ENCODE measurements at places on chromosomes 3 and 15.

DNA sequence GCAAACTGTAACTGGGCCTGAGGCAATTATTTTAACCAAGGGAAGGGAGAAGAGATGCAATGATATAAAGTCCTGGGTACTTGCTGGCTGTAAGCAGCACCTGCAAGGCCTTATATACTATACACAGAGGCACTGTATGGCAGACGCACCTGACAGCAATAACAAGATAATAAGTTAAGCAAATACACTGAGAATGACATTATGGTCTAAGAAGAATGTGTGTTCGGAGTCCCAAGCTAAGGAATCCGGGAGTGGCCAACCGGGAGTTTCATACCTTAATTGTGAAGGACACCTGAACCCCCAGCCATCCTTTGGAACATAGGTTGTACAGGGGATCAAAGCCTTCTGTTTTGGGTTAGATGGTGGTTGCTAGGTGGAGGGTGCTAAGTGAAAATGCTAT, 13.7 kb downstream of the FAM240A start:
- no peak for DNase-seq

DNA sequence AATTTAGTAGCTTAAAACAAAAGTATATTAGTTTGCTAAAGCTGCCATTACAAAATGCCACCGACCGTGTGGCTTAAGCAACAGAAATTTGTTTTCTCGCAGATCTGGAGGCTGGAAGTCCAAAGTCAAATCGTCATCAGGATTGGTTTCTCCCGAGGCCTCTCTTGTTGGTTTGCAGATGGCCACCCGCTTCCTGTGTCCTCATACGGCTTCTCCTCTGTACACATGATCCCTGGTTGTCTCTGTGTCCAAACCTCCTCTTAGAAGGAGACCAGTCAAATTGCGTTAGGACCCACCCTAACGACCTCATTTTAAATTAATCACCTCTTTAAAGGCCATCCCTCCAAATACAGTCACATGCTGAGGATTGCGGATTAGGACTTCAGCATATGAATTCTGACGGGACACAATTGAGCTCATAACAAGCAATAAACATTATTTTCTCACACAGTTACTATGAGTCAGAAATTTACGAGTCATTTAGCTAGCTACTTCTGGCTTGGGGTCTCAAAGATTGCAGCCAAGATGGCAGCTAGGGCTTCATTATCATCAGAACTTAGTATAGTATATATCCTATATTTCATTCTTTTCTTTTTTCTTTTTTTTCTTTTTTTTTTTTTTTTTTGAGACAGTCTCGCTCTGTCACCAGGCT, 58.4 kb downstream of the RPL39L start:
- DNase-seq, result no peak

- DNase-seq, result peak; percentile 94
Observed at GRCh38 chr15:56040081-56041035, 46.9 kb upstream of the NEDD4 start.

- no peak for DNase-seq
Observed at GRCh38 chr3:184680385-184681345, 31.2 kb downstream of the MAGEF1 start.

- no peak for DNase-seq
Observed at GRCh38 chr3:126031981-126032471, 51.9 kb downstream of the SLC41A3 start.

GRCh38 chr3:45794177-45794560, 2.2 kb downstream of the SLC6A20 start:
- no peak for DNase-seq

- no peak for DNase-seq
Observed at GRCh38 chr3:50357481-50357880, 1.8 kb downstream of the TMEM115 start.

- DNase-seq, result peak; percentile 21
Observed at GRCh38 chr3:182969277-182969676, 11.1 kb downstream of the DCUN1D1 start.

GRCh38 chr3:46665763-46666452, 27.6 kb downstream of the ALS2CL start:
- no peak for DNase-seq

DNA sequence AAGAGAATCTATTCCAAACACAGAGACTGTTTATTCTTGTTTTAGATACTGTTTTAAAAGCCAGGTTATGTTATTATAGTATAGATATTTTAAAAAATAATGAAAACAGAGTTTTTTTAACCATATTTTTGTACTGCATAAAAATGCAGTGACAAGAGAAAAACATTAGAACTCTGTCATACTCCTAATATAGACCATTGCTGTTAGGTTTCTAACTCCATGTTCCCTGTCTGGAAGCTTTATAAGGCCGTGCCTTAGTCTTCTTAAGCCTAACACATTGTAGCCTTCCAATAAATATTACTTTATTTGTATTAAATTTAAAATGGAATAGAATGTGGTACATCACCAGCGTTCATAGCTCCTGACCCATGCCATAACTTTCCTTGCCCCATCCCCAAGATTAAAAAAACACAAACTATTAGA, 53.2 kb downstream of the MBNL1 start:
- DNase-seq, result no peak

DNA sequence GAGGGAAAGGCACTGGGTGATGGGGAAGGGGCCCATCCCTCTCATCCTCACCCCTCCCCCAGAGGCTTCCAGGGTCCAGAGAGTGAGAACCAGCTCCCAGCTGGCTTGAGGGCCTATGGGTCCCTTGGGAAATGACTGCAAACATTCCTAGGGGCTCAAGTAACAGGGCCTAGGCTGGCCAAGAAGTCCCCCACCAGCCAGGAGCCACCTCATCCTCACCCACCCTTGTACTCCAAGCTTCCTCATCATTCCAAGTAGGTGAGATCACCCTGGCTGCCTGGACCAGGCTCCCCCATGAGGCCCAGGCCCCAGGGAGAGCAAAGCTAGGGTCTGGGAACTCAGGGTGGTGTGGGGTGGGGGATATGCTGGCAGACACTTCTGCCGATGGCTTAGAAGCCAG, 14.8 kb downstream of the LOXL1 start:
- no peak for DNase-seq

- DNase-seq, result no peak
Observed at GRCh38 chr3:29145360-29145759, 135.5 kb upstream of the RBMS3 start.

- no peak for DNase-seq
Observed at GRCh38 chr3:8871306-8871705, 92.0 kb downstream of the RAD18 start.

GRCh38 chr3:46206282-46207015, 1.7 kb downstream of the CCR1 start:
- no peak for DNase-seq

- no peak for DNase-seq
Observed at GRCh38 chr3:70853161-70853944, 540.9 kb upstream of the MDFIC2 start.

- DNase-seq, result no peak
Observed at GRCh38 chr15:71530116-71530515, 280.2 kb upstream of the NR2E3 start.

DNA sequence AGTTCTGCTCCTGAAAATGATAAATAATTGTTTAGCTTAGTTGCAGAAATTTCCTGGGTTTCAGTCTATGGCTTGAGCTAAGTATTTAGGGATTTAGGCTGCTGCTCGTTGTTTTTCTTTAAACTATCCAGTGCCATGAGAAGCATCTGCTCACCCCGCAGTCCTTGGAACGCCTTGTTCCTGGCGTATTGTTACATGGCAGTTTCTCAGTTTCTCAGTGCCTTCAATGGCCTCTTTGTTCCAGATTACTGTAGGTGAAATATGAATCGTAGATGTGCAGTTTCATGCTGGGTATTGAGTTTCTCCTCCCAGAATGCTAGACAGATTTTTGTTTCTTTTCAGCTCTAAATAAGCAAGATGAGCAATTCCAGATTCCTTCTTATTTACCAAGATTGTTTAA, 269.5 kb upstream of the GBE1 start:
- no peak for DNase-seq

GRCh38 chr15:31041610-31042009, 50.2 kb upstream of the MTMR10 start:
- no peak for DNase-seq

- no peak for DNase-seq
Observed at GRCh38 chr3:176855901-176856486, 341.3 kb downstream of the TBL1XR1 start.

GRCh38 chr3:78507196-78507984, 1260.4 kb downstream of the ROBO1 start:
- DNase-seq, result no peak

GRCh38 chr3:156816794-156817645, 9.1 kb upstream of the LEKR1 start:
- DNase-seq, result peak; percentile 78

DNA sequence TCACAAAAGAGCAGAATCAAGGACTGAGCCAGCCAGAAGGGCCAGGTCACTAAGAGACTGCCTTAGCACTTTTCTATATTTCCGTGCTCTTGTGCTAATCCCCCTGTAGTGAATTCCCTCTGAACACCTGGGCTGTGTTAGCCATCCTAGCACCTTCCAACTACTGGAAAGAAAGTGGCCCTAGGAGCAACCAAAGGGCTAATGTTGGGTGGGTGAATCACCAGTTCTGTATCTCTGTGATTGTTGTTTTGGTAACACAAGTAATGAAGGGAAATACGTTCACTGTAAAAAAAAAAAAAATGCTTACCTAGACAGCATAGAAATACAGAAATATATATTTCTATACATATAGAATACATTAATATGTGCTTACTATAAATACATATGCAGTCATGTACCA, 43.9 kb downstream of the PXYLP1 start:
- no peak for DNase-seq

- DNase-seq, result no peak
Observed at GRCh38 chr3:114858329-114858728, 288.8 kb downstream of the ZBTB20 start.

GRCh38 chr3:34534013-34534412, 735.6 kb downstream of the PDCD6IP start:
- no peak for DNase-seq

DNA sequence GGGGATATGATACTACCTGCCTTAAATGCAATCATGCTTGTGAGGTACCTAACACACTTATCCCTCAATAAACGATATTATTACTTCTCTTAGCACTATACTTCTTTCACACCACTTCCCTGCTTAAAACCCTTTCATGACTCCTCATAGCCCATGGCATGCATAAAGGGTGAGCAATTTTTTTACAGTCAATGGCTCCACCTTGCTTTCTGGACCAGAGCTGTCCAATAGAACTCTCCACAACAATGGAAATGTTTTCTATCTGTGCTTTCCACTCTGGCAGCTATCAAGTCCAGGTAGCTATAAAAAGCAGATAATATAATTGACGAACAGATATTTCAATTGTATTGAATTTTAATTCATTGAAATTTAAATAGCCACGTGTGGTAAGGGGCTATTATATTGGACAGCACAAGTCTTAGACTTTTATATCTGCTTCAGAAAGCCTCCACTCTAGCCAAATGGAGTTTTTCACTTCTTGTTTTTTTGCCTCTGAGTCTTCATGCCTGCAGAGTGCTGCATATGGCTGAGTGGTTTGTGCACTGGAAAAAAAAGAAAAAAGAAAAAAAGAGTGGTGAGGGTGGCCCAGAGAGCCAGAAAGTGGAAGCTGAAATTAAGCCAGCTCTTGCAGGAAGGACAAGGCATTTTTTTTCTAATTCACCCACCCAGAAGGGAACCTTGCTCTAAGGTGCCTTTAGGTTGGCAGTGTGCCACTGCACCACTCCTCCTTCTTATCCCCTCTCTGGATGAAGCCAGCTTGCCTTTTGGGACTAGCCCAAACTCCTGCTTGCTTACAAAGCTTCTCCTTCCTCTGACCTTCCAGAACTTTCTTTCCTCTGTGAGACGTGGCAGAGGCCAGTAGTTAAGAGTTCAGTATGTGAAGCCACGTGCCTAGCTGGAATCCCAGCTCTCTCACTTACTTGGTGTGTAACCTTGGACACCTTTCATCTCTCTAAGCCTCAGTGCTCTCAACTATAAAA, 239.0 kb upstream of the LRTM1 start:
- DNase-seq, result no peak

DNA sequence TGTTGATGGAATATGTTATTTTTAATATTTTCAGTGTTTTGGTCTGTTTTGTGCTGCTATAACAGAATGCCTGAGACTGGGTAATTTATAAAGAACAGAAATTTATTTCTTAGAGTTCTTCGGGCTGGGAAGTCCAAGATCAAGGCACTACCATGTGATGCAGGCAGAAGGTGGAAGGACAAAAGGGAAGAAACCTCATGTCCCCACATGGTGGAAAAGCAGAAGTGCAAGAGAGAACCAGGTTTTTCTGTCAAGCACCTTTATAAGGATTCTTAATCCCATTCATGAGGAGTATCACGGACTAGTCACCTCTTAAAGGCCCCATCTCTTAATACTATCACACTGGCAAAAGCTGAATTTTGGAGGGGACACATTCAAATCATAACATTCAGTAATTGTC, 57.9 kb upstream of the EPHB3 start:
- no peak for DNase-seq

DNA sequence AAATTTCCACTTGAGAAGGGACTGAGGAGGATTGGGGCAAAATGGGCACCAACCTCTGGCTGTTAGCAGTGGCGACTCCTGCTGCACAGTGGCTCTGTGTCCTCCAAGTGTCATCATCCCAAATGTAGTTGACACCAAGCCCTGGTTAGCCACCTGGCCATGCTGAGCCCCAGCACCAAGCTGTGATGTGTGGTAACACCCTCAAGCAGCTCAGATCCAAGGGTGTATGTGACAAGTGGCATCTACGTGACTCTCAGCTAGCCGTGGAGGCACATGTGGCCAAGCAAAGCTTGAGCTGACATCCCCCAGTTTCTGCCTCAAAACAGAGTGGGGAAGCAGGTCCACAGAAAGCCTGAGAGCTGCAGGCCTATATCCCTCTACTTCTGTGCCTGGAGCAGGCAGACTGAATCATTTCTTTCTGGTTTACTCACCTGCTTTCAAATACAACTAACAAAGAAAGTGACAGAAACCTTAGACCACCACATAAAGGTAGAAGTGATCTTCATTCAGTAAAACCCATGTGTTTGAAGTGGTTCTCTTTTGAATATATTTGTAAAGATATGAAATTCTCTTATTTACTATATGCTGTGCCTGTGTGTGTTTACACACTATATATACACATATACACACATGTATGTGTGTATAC, 40.0 kb downstream of the FOXP1 start:
- DNase-seq, result no peak

DNA sequence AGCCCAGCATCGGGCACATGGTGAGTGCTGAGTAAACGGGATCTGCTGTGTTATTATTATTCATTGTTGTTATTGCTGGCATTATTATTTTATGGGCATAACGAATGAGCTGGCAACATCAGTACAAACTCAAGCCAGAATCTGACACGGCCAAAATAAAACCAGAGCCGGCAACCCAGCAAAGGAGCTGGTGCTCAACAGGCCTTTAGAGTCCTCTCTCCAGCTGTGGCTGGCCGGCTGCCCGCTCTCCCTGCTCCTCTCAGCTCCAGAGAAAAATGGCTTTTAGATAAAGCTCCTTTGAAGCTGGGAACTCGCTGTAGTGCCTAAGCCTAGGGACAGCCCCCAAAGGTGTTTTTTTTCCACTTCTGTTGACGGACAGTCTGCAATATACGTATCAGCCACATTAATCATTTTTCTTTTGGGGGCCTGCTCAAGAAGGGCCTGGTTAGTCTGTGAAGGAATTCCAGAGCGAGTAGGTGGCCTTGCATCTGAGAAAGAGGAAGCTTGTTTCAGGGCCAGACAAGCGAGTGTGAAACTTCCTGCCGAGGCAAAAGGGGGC, 193.9 kb upstream of the UBE2E1 start:
- no peak for DNase-seq
